Ascending aorta (tissue), 2 donors: ENCODE measurements at places on chromosomes 6 and 20.

DNA sequence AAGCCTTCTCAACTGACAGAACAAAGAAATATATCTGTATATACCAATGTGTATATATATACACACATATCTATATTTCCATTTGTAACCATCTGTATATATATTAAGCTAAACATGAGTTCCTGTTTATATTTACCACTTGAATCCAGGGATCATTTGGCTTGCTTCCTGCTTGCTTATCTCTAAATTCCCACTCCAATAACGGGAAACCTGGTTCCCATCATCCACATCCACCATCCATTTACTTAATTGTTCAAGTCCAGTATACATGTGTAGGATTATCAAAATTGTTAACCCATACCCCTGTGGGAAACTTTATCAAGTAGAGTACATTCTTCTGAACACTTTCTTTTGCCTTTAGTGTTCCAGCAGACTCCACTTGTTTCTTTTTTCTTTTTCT is 12.5 kb upstream of the SOX12 start:
- DNase-seq = no peak

- no peak for DNase-seq
Observed at GRCh38 chr6:166007349-166008263, 160.0 kb downstream of the TBXT start.

DNA sequence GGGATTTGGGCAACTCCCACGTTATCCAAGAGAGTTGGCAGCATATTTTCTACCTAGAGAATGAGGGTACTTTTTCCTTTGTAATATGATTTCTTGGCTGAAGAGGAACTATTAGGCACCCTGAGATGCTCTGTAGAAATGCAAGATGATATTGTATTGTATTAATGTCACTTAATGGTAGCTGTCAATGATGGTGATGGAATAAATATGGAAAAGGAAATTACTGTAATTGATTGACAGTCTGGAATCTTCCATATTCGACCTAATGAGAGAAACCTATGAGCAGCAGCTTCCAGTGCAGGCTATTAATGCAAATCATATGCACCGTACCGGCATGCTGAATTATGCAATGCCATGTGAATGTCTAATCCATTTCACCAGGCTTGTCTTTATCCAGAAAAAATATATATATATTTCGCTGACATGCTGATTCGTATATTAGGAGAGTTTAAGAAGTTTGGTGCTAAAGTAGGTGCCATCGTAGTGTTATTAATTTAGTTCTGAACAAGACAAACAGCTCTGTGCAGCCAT is 494.2 kb upstream of the JARID2 start:
- DNase-seq = no peak

- no peak for DNase-seq
Observed at GRCh38 chr6:156762547-156762946, 14.6 kb upstream of the ARID1B start.

GRCh38 chr6:105507811-105508210 is 104.9 kb upstream of the PREP start:
- no peak for DNase-seq

DNA sequence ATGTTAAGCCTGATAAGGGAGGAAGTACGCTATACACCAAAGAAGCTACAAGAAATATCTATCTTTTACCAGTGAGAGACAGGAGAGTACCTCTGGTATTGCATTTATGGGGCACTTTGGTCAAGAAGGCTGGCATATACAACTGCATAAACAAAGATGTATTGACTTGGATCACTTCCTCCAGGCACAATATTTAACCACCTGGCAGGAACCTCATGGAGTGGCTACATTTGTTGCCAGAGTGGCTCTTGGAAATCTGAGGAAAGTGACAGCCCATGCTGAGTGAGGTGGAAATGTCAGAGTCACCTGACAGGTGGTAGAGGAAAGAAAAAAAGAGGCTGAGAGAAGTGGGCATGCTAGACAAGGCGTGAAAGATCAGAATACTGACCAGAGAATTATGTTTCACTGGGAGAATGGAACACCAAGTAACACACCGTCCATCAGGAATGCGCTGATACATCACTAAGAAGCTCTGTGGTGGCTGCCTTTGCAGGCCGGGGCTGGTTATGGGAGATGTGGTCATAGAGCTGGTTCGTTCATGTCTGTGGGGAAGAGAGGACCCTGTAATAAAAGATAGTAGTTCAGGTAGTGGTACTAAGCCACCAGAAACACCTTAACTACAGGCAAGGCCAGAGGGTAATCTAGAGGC is 61.4 kb upstream of the UFL1 start:
- no peak for DNase-seq

DNA sequence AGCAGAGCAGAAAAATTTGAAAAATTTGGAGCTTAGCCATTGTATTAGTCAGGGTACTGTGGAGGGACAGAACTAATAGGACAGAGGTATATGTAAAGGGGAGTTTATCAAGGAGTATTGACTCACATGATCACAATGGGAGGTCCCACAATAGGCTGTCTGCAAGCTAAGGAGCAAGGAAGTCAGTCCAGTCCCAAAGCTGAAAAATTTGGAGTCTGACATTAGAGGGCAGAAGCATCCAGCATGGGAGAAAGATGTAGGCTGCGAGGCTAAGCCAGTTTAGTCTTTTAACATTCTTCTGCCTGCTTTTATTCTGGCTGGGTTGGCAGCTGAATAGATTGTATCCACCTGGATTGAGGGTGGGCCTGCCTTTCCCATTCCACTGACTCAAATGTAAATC is 82.0 kb downstream of the SMPDL3A start:
- DNase-seq = no peak

DNA sequence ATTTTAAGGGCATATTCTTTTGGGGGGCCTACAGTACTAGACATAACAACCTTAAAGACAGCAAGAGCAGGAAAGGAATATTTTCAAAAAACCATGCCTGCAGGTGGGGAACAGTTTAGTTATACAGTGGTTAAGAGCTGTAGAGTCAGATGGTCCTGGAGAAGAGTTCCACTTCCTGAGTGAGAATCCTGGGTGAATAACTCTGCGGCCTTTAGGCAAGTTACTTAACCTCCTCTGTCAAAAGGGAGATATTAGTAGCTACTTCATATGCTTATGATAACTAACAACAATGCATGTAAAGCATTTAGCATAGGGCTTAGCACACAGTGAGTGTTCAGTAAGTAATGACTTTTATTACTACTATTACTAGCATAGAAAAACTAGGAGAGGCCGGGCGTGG is 119.2 kb upstream of the TAB2 start:
- no peak for DNase-seq

GRCh38 chr20:40741507-40742106 is 52.6 kb upstream of the MAFB start:
- no peak for DNase-seq

DNA sequence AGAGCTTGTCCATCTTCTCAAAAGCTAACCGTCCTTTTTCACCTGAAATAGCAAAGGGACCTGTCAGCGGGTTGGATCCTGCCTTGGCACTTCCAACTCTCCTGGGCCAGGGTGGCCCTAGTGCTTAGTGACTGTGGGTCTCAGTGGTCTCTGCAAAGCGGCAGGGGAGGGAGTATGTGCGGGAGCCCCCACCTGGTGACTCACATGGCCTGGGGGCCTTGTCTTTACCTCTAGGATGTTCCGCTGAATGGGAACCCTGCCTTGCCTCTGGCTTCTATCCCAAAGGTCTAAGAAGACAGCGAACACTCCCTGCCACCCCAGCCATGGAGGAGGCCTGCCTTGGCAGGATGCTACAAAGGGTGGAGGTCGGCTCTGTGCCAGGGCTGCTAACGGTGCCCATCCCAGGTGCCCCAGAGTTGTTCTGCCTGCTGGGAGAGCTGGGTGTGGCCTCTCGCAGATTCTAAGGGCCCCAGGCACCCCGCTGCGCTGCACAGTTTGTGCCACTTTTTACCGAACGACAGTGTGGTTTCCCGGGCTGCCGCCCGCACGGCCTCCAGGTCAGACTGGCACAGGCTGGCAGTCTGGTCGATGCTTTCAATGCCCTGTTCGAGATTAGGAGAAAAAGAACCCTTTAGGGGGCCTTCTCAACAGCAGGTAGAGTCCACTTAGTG is 77.2 kb downstream of the PTPN1 start:
- DNase-seq = no peak

GRCh38 chr20:22966787-22967464 is 68.2 kb upstream of the SSTR4 start:
- DNase-seq = no peak

DNA sequence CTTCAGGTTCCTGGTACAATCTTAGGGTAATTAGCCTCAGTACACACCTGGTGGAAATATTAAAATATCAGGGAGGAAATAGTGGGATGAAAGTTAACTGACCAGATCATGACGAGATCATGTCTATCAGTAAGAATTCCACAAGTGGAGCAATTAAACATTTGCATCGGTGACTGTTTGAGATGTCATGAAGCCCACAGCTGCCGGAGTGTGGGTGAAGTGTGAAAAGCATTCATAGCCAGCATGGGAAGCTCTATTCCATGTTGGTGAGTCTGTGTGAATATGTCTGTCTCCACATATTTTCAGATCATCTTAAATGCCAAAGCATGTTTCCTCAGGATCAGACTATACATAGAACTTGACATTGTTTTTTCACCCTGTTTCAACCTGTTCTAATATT is 142.8 kb downstream of the IPCEF1 start:
- DNase-seq = no peak

DNA sequence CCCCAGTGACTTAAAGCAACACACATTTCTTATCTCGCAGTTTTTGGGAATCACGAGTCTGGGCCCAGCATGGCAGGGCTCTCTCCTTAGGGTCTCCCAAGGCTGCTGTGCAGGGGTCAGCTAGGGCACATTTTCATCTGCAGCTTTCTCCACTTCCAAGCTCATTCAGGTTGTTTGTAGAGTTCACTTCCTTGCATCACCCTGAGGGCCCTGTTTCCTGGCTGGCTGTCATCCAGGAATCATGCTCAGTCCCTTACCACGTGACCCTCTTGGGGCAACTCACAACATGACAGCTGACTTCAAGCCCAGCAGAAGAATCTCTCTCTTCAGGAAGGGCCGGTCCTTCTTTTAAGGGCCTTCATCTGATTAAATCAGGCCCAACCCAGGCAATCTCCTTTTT is 21.3 kb downstream of the SNAP25 start:
- no peak for DNase-seq

DNA sequence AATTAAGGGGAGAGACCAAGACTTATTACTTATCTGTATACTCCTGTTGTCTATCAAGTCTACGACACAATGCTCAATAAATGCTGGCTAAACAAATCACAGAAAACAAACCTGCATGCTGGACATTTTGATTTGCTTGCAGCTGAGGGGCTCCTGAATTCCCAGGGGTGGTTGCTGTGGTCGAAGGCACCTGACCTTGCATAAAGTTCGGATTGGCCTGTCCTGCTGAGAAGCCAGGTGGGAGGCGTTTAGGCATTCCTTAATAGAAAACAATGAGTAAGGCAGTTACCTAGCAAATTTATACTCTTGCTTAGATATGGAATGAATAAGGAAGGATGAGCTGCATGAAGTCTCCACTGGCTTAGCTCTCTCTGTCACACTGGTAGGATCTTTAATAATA is 50.5 kb downstream of the TP53INP2 start:
- no peak for DNase-seq

GRCh38 chr6:13349811-13350506 is 21.6 kb upstream of the TBC1D7 start:
- no peak for DNase-seq

- no peak for DNase-seq
Observed at GRCh38 chr6:3361312-3362037, 95.4 kb downstream of the SLC22A23 start.

DNA sequence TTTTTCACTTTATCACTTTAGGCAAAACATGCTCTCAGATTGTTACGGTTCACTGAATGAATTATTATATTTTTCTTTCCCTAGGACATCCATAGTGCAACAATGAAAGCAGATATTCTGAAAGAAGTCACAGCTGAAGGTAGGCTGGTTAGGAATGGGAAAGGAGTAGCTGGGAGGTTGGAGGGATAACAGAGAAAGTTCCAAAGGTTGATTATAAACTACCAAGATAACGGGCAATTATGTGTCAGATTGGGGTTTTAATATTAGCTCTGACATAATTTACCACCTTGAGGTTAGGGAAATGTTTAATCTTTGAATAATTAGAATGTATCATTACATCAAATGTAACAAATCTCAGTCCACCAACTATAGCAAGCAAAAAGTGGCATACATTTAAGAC is 96.5 kb downstream of the HTR1B start:
- DNase-seq = no peak

DNA sequence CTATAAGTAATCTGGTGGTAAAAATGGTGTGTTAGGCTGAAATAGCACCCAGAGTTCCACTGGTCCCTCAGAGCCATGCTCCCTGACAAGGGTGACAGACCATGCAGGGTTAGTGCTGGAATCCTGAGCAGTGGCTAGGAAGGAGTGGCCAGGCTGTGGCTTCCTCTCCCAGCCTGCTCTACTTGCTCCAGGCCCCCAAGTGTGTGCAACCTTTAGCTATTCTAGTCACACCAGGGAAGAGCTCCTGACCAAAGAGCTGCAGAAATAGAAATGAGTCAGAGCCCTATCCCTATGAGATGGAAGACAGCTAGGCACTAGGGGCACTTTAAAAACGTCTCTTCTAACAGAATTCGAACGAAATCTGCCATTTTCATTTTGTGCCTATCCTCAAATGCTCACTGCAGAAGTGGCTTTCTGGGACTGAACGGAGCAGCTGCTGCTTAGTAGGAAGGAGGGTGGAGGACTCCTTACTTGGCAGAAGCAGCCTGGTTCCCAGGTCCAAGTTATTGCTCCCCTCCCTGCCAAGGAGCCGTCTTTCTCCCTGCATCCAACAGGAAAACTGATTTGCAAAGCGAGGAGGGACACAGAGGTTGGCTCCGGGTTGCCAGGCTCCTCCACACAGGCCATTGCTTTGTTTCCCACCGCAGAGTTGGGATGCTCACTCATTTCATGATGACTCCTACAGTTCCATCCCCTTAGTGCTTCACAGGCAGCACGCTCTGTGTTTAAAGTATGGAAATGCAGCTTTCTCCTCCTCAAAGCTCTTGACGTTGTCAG is 754.5 kb downstream of the C6orf118 start:
- no peak for DNase-seq

GRCh38 chr20:58993332-58994248 is 12.5 kb downstream of the NELFCD start:
- DNase-seq = no peak

DNA sequence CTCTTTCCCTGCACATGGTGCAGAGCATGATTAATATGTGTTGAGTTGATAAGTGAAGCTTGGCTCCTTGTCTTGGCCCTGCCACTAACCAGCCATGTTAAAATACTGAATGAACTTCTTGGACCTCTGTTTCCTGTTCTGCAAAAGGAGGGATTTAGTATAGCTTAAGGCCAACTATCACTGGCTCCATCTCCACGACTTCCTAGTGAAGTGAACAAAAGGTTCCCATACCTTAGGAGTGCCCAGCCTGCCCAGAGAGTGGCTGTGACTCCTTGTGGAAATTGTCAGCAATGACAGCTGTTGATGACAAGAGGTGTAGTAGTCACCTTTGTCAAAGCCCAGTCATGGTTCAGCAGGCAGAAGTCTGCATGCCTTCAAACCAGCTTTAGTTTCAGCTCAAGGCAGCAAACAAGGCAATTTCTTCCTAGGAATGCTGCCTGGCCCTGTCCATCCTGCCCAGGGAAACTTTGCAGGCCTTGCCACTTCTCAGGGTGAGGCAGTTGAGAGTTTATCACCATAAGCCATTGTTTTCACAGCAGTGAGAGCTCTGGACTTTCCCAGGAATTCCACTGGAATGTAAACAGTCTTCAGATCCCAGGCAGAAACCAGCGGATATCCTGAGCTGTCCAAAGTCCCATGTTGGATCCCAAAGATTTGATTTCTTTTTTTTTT is 169.7 kb upstream of the TNFAIP3 start:
- no peak for DNase-seq
